ENCODE measurements at places on chromosomes 5 and 9. TPM values are rescaled to one million over a fixed set of nuclear protein-coding genes. Genes with fewer than 3 reads are reported as not detected.

Gene TAF1L
- total RNA-seq = under 0.01 TPM

Gene C8G
- not detected for total RNA-seq

Gene PTGDS
- not detected for total RNA-seq

Gene SCGB3A2
- total RNA-seq = not detected

Gene ECSCR
- total RNA-seq = not detected

Gene CHSY3
- under 0.01 TPM for total RNA-seq

Gene ALDH1B1
- 8.9 TPM for total RNA-seq

Gene LRRTM2
- not detected for total RNA-seq

Gene SPATA31C1
- total RNA-seq = not detected

Gene CDC20B
- total RNA-seq = under 0.01 TPM

Gene CDKN2A
- 19.5 TPM for total RNA-seq

Gene NFIL3
- total RNA-seq = 93.7 TPM

Gene PCDHGA7
- under 0.01 TPM for total RNA-seq

Gene TSSK1B
- total RNA-seq = under 0.01 TPM

Gene AJM1
- 2.1 TPM for total RNA-seq

Data from nasal cavity respiratory epithelium epithelial cell of viscerocranial mucosa (primary cell).